ENCODE measurements at places on chromosomes 6 and 20.

- DNase-seq: no peak
These were observed 8.9 kb upstream of the NTSR1 start for GRCh38 chr20:62699741-62700140.

DNA sequence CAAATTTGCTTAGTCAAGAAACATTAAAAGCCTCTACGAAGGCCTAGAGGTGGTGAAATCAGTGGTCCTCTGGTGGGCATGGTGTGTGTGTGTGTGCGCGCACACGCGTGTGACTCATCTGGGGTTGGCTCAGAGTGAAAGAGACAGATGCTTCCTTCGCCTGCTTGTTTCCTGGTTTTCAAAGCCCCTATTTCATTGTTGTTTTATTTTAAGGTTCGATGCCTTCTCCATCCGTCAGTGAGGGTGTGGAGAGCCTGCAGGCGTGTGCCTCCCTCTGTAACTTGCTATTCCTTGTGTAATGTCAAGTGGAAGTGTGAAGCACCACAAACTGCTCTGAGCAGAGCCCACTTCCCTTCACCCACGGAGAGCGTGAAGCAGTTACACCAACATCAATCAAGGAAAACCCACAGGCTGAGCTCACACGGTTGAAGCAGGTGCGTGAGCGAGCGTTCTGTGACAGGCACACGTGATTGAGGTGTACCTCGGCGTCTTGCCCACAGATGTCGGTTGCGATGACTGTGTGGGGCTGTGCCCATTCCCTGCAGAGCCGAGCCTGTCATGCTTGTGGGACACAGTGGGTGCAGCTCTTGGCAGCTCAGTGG lies 233.9 kb downstream of the PRL start:
- DNase-seq: no peak

- no peak for DNase-seq
These were observed 5.8 kb upstream of the SLC52A3 start for GRCh38 chr20:774016-774659.

- no peak for DNase-seq
These were observed 147.9 kb downstream of the VEGFA start for GRCh38 chr6:43917878-43918382.

DNA sequence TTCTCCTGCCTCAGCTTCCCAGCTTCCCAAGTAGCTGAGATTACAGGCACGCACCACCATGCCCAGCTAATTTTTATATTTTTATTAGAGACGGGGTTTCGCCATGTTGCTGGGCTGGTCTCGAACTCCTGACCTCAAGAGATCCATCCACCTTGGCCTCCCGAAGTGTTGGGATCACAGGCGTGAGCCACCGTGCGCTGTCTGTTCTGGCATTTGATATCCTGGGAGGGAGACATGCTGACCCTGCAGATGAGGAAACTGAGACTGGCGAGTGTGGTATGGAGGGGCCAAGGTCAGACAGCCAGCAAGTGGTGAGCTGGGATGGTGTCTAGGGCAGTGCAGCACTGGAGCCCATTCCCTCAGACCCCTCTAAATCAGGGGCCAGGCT lies 44.6 kb downstream of the SRC start:
- DNase-seq: no peak

DNA sequence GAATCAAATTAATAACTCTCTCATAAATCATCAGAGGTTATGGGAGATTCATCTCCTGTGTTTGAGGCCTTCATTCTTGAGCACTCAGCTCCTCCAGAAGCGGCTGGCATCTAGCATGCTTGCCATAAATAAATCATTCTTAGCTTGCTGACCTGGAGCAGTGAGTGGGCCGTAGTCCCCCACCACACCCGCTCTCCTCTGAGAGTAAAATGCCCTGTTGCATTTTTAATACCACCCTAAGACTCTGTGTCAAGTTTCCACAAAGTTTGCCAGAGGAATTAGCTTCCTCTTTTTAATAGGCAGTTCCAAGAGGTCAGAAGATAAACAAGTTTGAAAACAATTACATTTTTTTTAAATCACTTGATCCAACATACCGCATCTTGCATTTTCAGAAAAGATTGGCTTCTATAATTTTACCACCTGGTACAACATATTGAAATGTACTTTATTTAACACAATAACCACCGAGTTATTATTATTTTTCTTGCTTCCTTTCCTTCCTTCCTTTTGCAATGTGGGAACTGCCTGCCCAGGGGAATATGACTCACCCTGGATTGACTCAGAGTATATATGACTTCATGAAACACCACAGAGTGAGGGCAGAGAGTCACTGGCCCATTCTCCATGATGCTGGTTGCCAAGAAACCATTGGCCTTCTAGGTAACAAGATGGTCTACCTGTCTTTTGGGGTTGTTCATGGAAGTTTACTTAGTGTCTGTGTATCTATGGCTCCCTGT lies 29.4 kb upstream of the CLIC5 start:
- DNase-seq: peak; percentile 47

- no peak for DNase-seq
These were observed 5.6 kb upstream of the FAM50B start for GRCh38 chr6:3843379-3844096.

- no peak for DNase-seq
These were observed 14.9 kb upstream of the HDDC2 start for GRCh38 chr6:125316621-125317020.

- DNase-seq: no peak
These were observed 84.1 kb downstream of the ZFAND3 start for GRCh38 chr6:37903351-37904340.

DNA sequence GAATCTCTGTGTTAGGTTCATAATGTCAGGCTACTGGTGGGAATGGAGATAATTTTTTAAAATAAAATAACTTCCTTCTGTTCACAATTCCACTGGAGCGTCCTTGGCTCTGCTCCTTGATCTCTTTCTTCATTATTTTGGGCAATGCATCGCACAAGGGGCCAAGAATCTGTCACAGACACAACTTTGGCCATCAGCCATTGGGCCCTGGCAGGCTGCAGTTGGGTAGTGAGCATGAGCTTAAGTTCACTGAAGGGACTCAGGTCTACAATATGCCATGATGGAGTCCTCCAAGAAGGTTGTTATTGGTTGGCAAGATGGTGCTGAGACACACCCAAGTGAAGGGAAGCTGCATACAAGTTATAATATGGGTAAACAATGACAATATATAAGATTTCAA lies 40.0 kb downstream of the CYP39A1 start:
- DNase-seq: no peak

DNA sequence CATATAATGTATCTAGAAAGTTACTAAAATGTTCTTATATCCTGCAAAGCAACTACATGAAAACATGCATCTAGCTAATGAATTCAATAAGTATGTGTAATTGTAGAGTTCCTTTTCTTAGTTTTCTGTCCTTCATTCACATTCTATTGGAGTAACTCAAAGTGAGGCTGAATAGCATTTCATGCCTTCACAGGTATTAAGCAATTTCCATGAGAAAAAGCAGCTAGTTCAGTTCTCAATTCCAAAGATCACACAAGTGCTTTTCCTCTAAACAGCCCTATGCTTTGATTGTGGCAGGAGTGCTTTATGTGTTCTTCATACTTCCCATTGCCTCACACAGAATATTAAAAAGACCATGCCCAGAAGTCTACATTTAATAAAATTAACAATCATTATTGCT lies 274.9 kb downstream of the RFPL4B start:
- DNase-seq: no peak

DNA sequence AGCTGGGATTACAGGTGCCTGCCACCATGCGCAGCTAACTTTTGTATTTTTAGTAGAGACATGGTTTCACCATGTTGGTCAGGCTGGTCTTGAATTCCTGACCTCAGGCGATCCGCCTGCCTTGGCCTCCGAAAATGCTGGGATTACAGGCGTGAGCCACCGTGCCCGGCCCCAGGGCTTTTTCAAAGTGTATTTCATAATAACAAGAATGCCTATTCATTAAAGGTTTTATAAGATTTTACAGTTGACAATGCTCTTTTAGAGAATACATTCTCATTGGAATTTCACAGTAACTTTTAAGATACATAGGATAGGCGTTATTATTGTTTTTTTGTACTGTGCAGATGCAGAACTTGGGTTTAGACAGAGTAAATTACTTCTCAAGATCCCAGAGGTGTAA lies 52.6 kb upstream of the PTPRK start:
- no peak for DNase-seq

DNA sequence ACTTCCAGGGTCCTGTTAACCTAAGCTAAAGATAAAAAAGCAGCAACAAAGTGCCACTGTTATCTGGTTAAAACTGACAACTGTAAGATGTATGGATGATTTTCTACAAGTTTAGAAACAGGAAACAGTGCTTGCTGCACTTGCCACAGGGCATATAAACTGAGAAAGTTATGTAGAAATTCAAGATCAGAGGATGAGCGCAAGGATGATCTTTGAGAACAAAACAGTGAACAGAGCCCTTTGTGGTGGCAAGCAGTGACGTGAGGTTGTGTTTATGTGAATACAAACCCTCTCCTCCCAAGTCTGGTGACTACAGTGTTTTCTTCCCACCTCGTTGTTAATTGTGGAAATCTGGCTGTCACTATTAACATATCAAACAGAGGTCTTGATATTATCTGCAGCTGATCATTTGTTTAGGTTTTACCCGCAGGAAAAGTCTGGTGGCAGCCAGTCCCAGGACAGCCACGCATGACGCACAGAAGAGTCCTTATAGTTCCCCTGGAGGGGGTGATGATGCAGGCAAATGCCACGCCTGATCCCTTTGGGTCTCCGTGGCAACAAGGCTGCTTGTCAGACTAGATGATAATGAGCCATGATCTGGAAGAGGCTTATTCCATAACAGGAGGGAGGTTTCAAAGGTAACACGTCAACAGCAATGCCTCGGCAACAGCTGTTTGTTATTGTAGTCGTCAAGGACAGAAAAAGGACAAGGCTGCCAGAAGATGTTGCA lies 43.1 kb upstream of the TNFAIP3 start:
- peak; percentile 54 for DNase-seq

DNA sequence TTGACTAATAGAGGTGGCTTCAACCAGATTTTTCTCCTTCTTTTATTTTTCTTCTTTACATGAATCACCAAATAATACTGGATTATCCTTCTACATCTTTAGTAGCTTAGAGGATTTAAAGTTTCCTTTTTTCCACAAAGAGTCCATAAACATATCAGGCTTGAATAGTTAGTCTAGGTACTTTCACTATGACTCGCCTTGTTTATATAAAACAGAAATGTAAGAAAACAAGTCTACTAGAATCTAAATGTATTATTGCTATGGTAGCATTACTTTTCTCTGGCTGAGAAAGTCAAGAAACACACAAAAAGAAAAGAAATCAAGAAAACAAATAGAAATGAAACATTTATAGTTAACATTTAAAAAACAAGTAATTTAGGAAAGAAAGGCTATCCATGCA lies 215.2 kb downstream of the PTPRK start:
- DNase-seq: no peak

- DNase-seq: peak; percentile 42
These were observed 21.1 kb downstream of the FOXC1 start for GRCh38 chr6:1630771-1631217.

GRCh38 chr6:149173222-149173621 lies 144.3 kb upstream of the TAB2 start:
- DNase-seq: no peak

DNA sequence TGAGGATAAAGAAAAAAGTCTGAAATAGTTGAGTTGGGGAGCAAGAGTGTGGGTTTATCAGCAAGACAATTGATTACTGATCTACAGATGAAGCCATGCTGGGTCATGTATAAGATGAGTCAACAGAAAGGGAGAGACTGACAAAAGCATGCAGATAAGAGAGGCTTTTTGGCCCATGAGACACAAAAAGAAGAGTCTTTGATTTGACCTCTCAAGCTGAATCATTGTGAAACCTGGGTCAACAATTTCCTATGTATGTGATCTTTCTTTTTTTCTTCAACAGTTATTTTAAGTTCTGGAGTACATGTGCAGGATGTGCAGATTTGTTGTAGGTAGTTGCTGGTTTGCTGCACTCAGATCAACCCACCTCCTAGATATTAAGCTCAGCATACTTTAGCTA lies 15.9 kb downstream of the RIMS1 start:
- no peak for DNase-seq

- no peak for DNase-seq
These were observed 9.0 kb downstream of the LRP11 start for GRCh38 chr6:149855040-149855654.

GRCh38 chr6:168765752-168766151 lies 324.8 kb downstream of the SMOC2 start:
- DNase-seq: no peak

DNA sequence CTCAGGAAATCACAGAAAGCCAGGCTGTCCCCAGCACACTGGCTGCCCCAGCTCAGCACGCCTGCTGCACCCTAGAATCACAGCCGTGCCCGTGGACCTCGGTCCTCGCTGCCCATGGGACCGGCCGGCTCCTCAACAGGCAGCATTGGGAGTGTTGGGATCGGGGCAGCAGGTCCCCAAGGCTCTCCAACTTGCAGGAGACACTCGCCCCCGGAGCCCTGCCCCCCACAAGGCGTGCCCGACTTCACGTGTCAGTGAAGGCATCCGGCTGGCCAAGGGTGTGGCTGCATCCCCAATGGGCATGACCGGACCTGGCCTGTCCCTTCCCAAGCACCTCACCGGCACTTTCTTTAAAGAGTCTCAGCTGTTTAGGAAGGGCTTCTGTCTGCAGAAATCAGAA lies 3.0 kb upstream of the NTSR1 start:
- DNase-seq: no peak

Measured in body of pancreas (tissue), 4 donors.